ENCODE measurements at places on chromosomes 12 and 14. TPM values are rescaled to one million over a fixed set of nuclear protein-coding genes. Genes with fewer than 3 reads are reported as not detected.

Gene SSTR1
- total RNA-seq, result 9.2 TPM

Gene HOXC9
- total RNA-seq, result 0.61 TPM

Gene CLEC2A
- not detected for total RNA-seq

Gene IKBIP
- 15.2 TPM for total RNA-seq

Gene DEGS2
- total RNA-seq, result 1.7 TPM

Gene MSRB3
- total RNA-seq, result 61.3 TPM

Gene CD163L1
- total RNA-seq, result 6.1 TPM

Gene SDSL
- 10.7 TPM for total RNA-seq

Gene SFSWAP
- total RNA-seq, result 51.2 TPM

Gene CLEC4A
- 8.3 TPM for total RNA-seq

Gene RDH16
- 0.32 TPM for total RNA-seq

GRCh38 chr14:68843471-68844209, 50.8 kb upstream of the ZFP36L1 start:
- H3K4me3 ChIP-seq, result peak overlapping the region; percentile 34
- peaks cover 3% of the 10 kb centered on the region for H3K27me3 ChIP-seq
- H3K4me1 ChIP-seq, result peaks cover 4% of the 10 kb centered on the region
- DNase-seq, result peak; percentile 88
- no peaks in the 10 kb centered on the region for H3K36me3 ChIP-seq
- H3K27ac ChIP-seq, result no peak overlapping the region

- H3K4me1 ChIP-seq, result peaks cover 6% of the 10 kb centered on the region
- H3K27ac ChIP-seq, result no peak overlapping the region
- no peaks in the 10 kb centered on the region for H3K27me3 ChIP-seq
Measured at GRCh38 chr14:104654119-104654518, 35.3 kb upstream of the INF2 start.

DNA sequence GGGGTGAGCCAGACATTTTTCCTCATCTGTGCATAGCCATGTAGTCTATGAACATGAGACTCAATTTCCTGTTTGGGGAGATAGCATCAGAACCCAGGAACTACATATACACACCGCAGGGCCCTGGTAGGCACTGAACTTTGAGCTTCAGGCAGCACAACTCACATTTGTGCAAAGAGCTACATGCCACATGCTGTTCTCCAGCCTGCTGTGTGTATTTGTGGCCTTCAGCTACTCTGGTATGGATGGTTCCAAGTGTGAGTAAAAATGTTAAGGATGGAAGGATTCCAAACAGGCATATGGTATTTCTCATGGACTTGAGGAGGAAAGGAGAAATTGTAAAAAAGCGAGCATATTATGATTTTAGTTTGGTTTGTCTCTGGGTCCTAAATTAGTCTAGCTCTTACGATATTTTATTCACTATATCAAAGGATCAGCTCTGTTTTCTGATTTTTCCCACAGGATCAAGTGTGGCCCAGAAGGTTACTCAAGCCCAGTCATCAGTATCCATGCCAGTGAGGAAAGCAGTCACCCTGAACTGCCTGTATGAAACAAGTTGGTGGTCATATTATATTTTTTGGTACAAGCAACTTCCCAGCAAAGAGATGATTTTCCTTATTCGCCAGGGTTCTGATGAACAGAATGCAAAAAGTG, 422.4 kb upstream of the OR4E1 start:
- no peak for DNase-seq
- H3K27ac ChIP-seq, result no peak overlapping the region
- H3K36me3 ChIP-seq, result no peaks in the 10 kb centered on the region
- no peaks in the 10 kb centered on the region for H3K4me1 ChIP-seq
- H3K4me3 ChIP-seq, result no peak overlapping the region

DNA sequence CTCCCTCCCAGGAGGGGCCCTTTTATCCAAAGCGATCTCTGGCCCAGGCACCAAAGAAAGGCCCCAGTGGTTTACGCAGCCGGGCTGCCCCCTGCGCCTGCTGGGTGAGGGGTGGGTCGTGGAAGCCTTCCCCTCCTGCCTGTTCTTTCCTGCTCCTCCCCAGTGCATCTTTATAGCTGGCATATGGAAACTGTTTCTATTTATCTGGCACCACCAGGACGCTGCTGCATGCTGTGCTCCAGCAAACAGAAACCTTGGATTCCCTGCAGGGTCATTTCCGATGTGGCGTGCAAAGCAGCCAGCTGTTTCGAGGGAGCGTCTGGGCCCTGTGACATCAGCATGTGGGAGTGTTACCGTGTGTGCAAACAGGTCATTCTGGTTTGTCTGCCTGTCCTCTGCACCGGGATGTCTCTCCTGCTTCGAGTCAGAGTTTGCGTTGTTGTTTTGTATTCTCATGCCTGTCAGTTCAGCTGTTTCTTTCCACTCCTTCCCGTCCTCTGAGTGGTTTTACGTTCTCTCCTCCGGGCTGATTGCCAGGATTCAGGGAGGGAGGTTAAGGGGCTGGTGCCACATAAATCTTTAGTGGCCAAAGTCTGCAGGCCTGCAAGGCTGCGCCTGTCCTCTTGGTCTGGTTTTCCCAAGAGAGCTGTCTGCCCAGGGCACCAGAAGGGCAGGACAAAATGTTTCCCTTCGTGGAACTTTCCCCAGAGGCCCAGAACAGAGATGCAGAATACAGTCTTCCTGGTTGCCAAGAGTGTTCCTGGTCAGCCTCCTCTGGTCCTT, 24.6 kb downstream of the TPCN1 start:
- H3K4me3 ChIP-seq, result peak overlapping the region; percentile 10
- DNase-seq, result peak; percentile 76
- H3K4me1 ChIP-seq, result peaks cover 63% of the 10 kb centered on the region
- no peaks in the 10 kb centered on the region for H3K27me3 ChIP-seq
- H3K36me3 ChIP-seq, result peaks cover 4% of the 10 kb centered on the region

DNA sequence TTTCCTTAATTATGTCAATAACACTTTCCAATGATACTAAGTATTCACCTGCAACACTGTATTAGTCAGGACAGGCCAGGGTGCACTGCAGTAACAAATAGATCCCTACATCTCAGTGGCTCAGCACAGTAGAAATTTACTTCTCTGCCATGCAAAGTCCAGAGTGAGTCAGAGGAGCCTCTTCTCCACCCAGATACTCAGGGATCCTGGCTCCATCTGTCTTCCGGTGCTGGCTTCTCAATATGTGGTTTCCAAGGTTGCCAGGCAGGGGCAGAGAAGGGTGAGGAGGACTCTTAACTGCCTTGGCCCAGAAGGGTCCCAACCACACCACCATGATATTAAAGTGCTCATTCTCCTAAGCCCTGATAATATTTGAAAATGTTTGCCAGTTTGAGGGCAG, 47.8 kb downstream of the ADGRD1 start:
- no peak for DNase-seq
- peak overlapping the region; percentile 34 for H3K27ac ChIP-seq
- H3K4me1 ChIP-seq, result peaks cover 9% of the 10 kb centered on the region
- H3K27me3 ChIP-seq, result no peaks in the 10 kb centered on the region
- H3K36me3 ChIP-seq, result peaks cover 8% of the 10 kb centered on the region

- peaks cover 22% of the 10 kb centered on the region for H3K4me1 ChIP-seq
- no peak overlapping the region for H3K4me3 ChIP-seq
- DNase-seq, result no peak
Measured at GRCh38 chr14:30998100-30998706, 27.2 kb upstream of the AP4S1 start.

- no peaks in the 10 kb centered on the region for H3K36me3 ChIP-seq
- H3K4me3 ChIP-seq, result no peak overlapping the region
- H3K27ac ChIP-seq, result no peak overlapping the region
- H3K4me1 ChIP-seq, result no peaks in the 10 kb centered on the region
Measured at GRCh38 chr12:57031138-57031725, 14.9 kb upstream of the TAC3 start.

- H3K27me3 ChIP-seq, result peaks cover 4% of the 10 kb centered on the region
- H3K36me3 ChIP-seq, result no peaks in the 10 kb centered on the region
- DNase-seq, result peak; percentile 48
- no peaks in the 10 kb centered on the region for H3K4me1 ChIP-seq
- H3K4me3 ChIP-seq, result no peak overlapping the region
Measured at GRCh38 chr14:104357689-104358527, 219.5 kb downstream of the KIF26A start.

GRCh38 chr12:6165395-6165794, 34.8 kb upstream of the CD9 start:
- H3K4me1 ChIP-seq, result peaks cover 27% of the 10 kb centered on the region
- H3K27ac ChIP-seq, result no peak overlapping the region
- no peaks in the 10 kb centered on the region for H3K36me3 ChIP-seq
- no peak for DNase-seq

DNA sequence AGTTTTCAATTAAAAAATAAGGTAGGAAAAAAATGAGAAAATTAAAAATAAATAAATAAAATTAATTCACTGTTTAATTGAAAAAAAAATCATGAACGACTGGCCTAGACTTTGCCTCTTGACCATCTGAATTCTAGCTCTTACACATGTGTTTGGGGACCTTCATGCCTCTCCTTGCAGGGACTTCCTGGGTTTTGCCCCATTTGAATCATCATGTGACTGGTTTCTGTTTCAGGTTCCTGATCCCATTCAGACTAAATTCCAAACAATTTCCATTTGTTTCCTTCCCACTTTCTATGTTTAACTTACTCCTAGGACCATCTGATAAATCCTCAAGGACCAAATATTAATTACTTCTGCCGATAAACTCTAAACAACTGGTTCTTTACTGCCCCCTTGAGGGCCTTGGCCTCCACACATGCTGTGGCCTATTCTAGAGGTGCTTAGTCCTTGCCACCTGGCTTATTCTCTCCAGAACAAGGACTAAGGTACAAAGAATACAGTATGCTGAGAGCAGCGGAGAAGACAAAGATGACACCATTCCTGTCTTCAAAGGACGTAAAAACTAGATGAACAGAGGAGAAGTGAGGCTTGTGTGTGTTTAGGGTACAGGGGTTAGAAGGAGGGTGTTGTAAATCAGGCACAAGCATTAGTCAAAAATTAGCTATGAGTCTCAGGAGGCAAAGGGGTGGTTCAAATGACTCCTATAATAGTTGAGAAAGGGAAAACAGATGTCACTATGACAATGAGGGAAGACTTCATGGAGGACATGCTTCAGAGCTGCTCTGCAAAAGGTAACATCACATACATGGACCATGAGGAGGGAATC, 125.8 kb upstream of the AVPR1A start:
- H3K27me3 ChIP-seq, result no peaks in the 10 kb centered on the region
- H3K4me1 ChIP-seq, result no peaks in the 10 kb centered on the region
- no peak overlapping the region for H3K27ac ChIP-seq
- no peaks in the 10 kb centered on the region for H3K36me3 ChIP-seq
- H3K4me3 ChIP-seq, result no peak overlapping the region
- DNase-seq, result no peak

DNA sequence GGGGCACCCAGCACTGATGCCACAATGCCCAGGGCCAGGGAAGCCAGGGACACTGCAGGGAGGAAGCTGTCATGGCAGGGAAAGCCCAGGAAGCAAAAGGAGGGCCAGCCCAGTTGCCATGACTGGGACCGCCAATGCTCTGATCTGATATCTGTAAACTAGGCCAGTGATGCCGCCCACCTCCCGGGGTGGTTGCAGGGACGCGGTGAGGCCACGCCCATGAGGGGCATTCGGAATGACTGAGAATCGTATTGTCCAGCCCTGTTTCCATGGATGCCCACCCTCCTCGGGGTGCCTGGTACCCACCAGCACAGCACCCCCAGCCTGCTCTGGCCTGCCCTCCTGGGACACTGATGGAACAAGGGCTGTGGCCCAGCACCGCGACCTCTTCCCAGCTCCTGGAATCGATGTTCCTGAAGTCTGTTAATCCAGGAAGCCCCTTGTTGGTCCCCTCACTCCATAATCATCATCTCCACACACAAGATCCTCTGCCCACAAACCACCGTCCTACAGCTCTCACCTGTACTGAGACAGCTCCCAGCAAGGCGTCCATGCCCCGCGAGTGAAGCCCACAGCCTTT, 48.7 kb downstream of the CHGA start:
- no peak overlapping the region for H3K27ac ChIP-seq
- H3K27me3 ChIP-seq, result no peaks in the 10 kb centered on the region
- no peak for DNase-seq

DNA sequence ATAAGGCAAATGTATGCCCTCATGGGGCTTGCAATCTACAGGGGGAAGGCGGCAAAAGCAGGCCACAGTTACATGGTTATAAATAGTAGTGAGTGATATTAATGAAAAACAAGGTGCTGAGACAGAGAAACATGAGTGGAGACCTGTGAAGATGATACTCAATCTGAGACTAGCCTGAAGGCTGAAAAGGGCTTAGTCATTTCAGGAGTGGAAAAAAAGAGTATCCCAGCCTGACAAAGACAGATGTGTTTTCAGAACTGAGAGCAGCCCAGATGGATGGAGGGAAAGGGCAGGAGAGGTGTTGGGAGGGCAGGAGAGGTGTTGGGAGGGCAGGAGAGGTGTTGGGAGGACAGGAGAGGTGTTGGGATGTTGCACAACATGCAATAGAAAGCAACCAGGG, 181.9 kb downstream of the C12orf42 start:
- no peak for DNase-seq
- no peaks in the 10 kb centered on the region for H3K27me3 ChIP-seq
- H3K36me3 ChIP-seq, result no peaks in the 10 kb centered on the region

DNA sequence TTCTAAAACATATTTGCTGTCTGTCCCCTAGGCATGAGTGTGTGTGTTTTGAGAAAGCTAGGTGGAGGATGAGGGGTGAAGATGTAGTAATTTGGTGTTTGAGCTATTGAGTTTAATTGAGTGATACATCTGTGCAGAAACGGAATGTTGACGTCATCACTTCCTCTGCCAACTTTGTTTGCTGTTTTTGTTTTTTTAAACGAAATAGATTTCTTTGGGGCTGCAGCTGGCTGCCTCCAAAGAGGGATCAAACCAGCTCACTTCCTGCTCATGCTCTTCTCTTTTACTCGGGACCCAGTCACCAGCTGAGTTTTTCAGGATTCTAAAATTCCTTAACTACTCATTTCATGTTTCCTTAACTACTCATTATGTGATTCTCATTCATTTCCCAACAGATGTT, 19.5 kb upstream of the CRACR2A start:
- H3K4me1 ChIP-seq, result no peaks in the 10 kb centered on the region
- H3K36me3 ChIP-seq, result no peaks in the 10 kb centered on the region
- H3K27ac ChIP-seq, result no peak overlapping the region
- H3K27me3 ChIP-seq, result no peaks in the 10 kb centered on the region

DNA sequence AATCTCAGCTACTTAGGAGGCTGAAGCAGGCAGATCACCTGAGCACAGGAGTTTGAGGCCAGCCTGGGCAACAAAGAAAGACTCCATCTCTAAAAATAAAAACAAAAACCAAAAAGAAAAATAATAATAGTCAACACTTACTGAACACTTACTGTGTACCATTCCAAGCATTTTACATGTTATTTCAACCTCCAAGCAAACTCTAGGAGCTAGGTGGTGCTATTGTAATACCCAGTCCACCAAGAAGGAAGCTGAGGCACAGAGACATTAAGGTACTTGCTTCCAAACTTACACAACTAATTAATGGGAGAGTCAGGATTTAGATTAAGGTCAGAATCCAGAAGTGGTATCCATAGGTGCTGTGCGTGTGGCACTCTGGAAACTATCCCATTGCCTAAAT, 13.7 kb upstream of the OR6J1 start:
- H3K4me3 ChIP-seq, result no peak overlapping the region
- no peak for DNase-seq
- no peak overlapping the region for H3K27ac ChIP-seq
- no peaks in the 10 kb centered on the region for H3K36me3 ChIP-seq

DNA sequence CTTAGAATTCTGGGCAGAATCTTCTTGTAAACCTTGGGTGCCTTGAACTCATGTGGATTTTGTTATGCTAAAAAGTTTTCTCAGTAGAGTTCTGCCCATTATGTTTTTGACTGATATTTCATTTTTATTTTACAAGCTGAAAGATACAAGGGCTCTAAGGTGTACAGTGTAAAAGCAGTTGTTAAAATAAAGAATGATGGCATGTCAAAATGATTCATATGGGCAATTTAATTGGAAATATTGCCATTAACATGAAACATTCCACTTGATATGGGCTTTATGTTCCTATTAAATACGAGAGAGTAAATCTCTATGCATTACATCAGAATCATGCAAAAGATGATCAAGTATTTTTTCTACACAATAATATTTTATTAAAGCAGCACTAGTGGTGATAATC, 295.1 kb upstream of the ATP2B1 start:
- DNase-seq, result no peak
- H3K27me3 ChIP-seq, result no peaks in the 10 kb centered on the region
- H3K27ac ChIP-seq, result no peak overlapping the region

All from upper lobe of right lung (tissue), 1 donor.